ENCODE measurements at places on chromosomes 13 and 19.

GRCh38 chr13:38735665-38736440 lies 49.0 kb downstream of the FREM2 start:
- no peak for DNase-seq

DNA sequence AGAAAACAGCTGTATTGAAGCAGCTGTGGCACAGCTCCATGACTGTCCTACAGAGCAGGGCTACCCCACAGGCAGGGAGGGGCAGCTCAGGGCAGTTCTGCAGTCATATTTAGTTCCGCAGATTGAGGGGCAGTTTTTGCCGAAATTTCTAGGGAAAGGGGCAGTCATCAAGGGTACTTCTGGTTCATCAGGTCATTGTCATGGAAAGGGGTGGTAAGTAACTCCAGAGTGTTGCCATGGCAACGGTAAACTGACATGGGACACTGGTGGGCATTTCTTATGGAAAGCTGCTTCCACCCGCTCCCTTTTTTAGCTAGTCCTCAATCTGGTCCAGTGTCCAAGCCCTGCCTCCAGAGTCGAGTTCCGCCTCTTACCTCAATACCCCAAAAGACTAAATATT lies 702.8 kb downstream of the LIG4 start:
- DNase-seq: no peak

DNA sequence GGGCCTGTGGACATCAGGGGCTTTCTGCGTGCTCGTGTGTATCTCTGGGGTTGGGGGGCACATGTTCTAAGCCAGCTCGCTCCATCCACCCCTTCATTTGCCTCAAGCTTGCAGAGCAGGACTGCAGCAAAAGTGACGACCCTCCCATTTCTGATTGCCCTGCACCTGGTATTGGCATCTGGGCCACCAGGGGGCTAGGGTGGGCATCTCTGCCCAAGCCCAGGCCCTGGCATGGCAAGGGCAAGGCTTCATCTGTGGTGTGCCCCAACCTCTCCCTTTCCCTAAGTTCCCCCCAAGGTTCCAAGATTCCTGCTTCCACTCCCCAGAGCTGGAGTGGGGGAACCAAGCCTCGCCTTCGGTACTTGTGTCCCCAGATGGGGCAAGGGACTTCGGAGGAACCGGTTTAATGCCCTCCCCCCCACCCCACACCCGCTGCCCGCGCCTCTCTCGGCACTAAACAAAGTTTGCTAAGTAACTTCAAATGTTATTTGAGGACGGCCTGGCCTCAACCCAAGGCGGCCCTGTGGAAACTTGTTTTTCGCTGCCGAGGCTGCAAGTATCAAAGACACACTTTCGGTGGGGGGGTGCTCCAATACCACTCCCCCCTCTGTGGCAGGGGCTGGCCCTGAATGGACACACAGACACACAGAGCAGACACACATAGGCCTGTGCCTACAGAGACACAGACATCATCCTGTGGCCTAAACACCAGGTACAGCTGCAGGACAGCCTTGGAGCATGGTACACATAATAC lies 12.2 kb downstream of the NFIX start:
- DNase-seq: no peak

DNA sequence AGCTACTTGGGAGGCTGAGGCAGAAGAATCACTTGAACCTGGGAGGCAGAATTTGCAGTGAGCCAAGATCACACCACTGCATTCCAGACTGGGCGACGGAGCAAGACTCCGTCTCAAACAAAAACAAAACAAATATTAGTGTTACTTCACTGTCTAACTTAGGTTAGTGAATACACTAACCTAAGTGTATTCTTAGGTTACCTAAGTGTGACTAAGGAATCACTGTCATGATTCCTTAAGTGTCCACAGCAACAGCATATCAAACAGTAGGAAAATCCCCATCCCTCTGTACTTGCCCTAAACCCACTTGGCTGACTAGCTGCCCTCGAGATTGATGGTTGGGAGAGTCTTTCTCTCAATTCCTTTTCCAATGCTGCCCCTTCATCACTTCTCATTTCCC lies 11.8 kb upstream of the LRCH1 start:
- DNase-seq: no peak

DNA sequence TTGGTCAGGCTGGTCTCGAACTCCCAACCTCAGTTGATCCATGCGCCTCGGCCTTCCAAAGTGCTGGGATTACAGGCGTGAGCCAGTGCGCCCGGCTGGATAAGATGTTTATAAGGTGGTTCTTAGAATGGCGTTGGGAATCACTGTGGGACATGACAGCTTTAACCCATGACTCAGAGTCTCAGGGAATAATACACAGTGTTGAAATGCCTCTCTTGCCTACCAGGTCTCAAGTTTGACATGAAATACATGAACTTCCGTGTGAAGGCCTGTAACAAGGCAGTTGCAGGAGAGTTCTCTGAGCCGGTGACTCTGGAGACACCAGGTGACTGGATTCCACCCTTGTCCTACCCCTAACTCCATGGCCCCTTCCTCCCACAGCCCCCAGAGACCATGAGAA lies 12.6 kb downstream of the FSD1 start:
- no peak for DNase-seq

DNA sequence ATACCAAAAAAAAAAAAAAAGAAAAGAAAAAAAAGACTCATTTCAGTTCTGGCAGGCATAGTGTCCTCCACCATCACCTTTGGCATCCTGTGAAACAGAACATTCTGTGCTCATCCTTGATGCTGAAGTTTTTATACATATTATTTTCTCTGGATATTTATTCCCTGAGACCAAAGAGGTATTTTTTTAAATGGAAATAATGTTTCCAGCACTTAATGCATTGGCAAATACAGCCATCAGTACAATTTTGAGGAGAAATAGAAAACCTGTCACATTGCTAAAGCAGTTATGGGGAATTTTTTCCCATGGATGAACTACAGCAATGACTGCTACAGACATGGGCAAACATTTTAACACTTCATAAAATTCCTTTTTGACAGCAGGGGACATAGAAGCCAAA lies 312.4 kb downstream of the DNAJC15 start:
- DNase-seq: no peak

DNA sequence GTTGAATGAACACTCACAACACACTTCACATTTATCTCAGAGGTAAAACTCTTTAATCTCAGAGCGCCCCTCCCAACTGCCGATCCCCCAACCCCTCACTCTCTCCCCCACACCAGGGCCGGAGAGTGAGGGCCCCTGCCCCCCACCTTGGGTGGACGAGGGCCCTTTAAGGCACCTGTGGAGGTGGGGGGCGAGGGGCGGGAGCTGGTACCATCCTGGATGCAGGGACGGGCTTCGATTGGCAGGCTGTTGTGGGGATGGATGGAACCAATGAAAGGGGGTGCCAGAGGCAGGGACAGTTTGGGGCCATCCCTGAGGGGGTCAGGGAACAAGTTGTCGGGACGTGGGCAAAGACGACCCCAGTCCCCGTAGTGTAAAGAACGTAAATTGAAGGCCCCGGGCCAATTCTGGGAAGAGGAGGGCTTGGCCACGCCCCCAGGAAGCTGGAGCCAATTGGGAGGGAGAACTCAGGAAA lies 1.7 kb upstream of the PNKP start:
- DNase-seq: no peak

GRCh38 chr19:51107406-51108065 lies 673 bp downstream of the CTU1 start:
- DNase-seq: peak; percentile 10

GRCh38 chr19:4717966-4718701 lies 5.5 kb downstream of the DPP9 start:
- no peak for DNase-seq

DNA sequence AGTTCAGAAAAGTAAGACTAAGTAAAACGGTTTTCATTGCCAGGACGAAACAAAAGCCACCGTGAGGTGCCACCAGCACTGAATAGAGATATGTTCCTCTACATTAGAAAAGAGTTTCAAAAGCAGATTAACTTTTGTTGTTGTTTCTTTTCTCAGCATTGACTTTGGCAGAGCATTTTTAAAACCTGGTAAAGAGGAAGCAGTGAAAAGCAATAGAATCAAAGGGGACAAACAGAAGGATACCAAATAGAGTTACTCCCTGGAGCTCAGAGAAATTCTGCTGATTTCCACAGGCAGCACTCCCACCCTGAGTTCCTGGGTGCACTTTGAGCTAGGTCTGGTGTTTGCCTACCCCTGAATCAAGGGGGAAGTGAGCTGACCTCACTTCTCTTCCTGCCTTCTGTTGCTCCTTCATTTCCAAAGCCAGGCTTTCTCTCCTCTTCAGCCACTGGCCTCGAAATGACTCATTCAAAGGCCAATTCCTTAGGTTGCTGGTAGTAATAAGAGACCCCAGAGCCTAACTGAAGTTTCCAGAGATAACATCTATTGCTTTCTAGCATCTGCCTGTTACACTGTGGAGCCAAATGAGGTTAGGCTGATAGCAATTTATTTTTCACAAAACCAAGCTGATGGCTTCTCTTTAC lies 11.3 kb upstream of the ERICH6B start:
- DNase-seq: no peak

GRCh38 chr19:7918615-7919421 lies 1.3 kb upstream of the SNAPC2 start:
- DNase-seq: no peak

DNA sequence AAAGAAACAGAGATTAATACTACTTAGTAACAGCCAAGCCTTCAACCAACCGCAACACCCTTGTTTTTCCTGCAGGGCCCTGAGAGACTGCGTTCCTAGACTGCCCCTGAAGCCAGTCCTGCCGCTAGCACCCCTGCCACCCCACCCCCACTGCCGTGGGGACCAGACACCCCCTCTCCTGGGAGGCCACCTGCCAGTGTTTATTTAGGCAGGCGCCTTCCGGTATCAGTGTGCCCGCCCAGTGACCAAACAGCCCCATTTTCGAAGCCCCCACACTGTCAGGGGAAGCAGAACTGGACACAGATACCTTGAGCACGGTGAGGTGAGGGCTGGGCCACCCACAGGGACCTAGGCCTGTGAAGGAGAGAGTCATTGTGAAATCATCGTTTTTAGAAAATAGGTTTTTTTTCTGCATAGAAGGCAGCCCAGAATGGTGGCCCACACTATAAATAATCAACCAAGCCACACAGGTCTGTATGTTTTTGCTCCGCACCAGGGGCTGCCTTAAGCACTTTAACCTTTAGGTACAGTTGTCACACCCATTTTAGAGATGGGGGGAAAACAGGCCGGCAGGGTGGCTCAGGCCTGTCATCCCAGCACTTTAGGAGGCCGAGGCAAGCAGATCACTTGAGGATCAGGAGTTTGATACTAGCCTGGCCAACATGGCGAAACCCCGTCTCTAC lies 3.5 kb upstream of the TLE5 start:
- DNase-seq: no peak

DNA sequence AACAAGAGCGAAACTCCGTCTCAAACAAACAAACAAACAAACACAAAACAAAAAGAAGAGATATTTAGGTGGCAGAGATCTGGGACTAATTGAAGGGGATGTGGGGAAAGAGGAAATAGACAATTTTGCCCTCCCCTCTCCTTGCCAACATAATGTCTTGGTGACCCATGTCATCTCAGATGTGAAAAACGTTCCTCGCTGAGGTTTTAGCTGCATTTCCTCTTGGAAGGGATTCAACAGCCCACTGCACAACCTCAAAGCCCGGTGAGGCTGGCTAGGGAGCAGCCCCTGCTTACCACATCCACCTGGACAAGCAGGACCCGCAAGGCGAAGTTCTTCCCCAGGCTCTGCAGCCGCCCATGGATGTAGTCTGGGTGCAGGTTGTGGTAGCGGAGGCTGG lies 4.9 kb downstream of the ERCC1 start:
- DNase-seq: no peak

GRCh38 chr19:870963-871401 lies 11.5 kb downstream of the CFD start:
- no peak for DNase-seq

- no peak for DNase-seq
Observed at GRCh38 chr19:53212703-53213320, 19.7 kb upstream of the ZNF665 start.

GRCh38 chr19:33094436-33095067 lies 13.6 kb downstream of the GPATCH1 start:
- no peak for DNase-seq

- no peak for DNase-seq
Observed at GRCh38 chr13:23552661-23553060, 17.6 kb upstream of the TNFRSF19 start.

GRCh38 chr19:961866-962620 lies 22.1 kb upstream of the WDR18 start:
- no peak for DNase-seq

- no peak for DNase-seq
Observed at GRCh38 chr13:105196052-105196451, 1339.4 kb downstream of the EFNB2 start.

GRCh38 chr13:47518530-47518929 lies 482.5 kb downstream of the SUCLA2 start:
- no peak for DNase-seq

GRCh38 chr19:3304871-3305423 lies 61.4 kb upstream of the NFIC start:
- peak; percentile 79 for DNase-seq

DNA sequence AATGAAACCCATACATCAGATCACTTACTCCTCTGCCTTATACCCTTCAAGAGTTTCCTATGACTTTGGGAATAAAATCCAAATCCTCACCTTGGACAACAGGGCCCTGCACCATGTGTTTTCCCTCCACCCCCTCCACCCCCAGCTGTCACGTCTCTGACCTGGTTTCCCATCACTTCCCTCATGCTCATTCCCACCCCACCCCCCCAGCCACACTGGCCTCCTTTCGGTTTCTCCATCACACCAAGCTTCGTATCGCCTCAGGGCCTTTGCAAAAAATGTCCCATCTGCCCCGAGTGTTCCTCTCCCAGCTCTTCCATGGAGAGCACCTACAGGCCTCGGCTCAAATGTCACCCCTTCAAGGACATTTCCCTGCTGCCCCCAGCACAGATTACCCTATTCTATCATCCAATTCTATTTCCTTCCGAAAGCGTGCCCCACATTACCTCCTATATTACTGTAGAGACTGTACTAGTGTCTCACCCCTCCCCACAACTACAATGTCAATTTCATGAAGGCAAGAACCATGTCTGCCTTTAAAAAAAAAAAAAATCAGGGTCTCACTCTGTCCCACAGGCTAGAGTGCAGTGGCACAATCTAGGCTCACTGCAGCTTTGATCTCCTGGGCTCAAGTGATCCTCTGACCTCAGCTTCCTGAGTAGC lies 16.8 kb upstream of the FFAR2 start:
- DNase-seq: no peak

GRCh38 chr19:19461306-19461670 lies 54.1 kb downstream of the TSSK6 start:
- no peak for DNase-seq
